Fibroblast of skin of abdomen (primary cell): ENCODE measurements at places on chromosomes 16 and 17.

GRCh38 chr17:29771546-29771945 lies 148.8 kb upstream of the CORO6 start:
- no peak for DNase-seq

- no peak for DNase-seq
Measured at GRCh38 chr16:50269061-50269705, 2.8 kb downstream of the ADCY7 start.

GRCh38 chr17:10612957-10613744 lies 44.0 kb downstream of the MYH3 start:
- peak; percentile 95 for DNase-seq

DNA sequence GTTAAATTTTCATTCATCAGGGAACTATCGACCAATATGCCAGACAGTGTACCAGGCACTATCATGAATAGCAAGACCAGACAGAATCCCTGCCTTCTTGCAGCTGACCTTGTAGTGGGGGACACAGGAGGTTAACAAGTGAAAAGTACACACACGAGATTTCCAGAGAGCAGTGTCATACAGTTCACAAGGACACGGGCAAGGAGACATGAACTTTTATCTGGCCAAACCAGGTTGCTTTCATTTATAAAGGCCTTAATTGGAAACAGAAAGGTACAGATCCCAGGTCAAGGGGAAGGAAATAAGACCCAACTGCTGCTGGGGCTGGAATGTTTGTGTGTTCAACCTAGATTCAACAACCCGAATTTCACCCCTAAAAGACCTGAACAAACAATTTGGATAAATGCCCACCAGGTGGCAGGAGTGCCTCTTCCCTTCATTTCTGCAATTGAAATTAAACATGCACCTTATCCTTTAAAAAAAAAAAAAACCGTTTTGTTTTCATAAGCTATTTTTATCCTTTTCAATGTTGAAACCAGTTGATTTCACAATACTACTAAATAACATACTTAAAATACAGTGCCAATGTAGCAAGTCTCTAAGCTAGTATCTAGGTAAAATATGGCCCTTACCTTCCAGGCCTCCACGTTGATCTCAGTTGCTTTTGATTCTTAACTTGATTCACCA lies 65.9 kb downstream of the EMP2 start:
- peak; percentile 53 for DNase-seq

DNA sequence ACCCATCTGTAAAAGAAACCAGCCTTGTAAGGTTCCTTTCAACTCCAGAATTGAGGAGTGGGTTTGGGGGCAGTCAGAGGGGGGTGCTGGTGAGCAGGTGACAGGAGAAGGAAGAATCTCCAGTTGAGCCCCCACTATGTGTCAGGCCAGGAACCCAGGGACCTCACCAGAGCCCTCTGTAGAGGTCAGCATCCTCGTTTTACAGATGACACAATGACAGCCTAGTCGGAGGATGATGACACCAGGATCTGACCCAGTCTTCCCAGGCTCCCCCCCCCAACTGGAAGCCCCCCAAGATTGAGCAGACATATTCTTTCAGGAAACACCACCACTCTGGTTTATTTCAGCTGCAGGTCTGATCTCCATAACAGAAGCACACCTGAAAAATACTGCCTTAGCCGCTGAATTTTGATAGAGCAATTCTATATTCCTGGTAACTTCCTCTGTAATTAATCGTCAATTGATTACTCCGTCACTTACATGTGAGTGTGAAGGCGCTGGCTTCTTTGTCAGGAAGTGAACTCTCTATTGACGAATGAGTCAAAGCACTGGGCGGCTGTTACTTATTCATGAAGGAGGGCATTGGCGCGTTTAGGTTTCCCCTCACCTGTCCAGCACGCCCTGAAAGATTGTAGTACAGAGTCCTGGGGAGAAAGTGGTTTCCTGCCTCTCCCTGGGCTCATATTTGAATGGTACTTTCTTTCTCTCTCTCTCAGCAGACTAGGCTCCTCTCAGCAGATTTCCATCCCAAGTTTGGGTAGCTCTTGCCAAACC lies 21.2 kb downstream of the SOCS3 start:
- no peak for DNase-seq

GRCh38 chr16:84471316-84471715 lies 33.1 kb downstream of the MEAK7 start:
- DNase-seq, result no peak

DNA sequence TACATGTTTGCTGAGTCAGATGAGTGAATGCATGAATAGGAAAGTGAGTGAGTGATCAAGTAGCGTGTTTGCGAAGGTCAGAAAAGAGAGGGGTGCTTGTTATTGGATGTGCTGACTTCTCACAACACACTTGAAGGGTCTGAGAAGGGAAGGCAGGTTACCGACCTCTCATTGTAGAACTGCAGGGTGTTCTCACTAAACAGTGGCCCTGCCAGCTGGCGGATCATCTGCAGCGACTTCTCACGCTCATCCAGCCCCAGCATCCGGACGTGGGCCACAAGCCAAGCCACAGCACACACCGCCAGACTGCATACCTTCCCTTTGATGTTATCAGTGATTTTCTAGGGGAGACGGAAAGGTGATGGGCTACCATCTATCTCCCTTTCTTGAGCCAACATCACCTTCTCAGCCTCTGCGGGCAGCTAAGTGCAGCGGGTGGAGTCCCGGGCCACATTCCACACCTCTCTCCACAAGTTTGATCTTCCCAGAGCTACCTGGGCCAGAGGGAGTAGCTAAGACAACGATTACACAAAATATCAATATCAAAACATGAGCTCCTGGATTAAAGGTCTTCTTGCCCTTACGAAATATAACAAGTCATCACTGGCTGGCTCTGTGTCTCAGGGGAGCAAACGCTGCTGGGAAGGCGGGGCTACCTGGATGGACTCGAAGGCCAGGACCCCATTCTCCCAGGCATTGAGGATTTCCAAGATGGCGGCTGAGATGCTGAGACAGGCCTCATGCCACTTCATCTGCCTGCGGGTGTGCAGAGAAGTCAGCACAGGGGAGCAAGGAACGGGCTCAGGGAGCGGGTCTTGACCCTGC lies 11.0 kb downstream of the CSF3 start:
- DNase-seq, result no peak

DNA sequence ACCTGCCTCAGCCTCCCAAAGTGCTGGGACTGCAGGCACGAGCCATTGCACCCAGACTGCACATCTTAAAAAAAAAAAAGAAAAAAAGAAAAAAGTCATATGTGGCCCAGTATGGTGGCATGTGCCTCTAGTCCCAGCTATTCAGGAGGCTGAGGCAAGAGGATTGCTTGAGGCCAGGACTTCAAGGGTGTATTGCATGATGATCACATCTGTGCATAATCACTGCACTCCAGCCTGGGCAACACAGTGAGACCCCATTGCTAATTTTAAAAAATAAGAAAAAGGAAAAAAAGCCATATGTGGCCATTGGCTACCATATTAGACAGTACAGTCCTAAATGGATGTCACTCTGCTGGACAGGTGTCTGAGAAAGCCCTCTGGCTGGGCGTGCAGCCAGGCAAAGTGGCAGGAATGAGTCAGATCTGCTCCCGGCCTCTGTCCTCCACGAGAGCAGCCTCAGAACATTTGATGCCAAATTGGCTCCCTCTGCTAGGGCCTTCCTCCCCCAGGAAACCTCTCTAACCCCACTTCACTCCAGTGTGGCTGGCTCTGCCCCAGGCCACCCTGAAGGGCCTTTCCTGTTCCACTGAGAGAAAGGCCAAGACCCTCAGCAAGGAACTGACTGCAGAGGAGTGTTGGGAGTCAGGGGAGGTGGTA lies 14.7 kb downstream of the CA7 start:
- peak; percentile 33 for DNase-seq

GRCh38 chr17:16942141-16943031 lies 29.5 kb downstream of the TNFRSF13B start:
- DNase-seq, result no peak

DNA sequence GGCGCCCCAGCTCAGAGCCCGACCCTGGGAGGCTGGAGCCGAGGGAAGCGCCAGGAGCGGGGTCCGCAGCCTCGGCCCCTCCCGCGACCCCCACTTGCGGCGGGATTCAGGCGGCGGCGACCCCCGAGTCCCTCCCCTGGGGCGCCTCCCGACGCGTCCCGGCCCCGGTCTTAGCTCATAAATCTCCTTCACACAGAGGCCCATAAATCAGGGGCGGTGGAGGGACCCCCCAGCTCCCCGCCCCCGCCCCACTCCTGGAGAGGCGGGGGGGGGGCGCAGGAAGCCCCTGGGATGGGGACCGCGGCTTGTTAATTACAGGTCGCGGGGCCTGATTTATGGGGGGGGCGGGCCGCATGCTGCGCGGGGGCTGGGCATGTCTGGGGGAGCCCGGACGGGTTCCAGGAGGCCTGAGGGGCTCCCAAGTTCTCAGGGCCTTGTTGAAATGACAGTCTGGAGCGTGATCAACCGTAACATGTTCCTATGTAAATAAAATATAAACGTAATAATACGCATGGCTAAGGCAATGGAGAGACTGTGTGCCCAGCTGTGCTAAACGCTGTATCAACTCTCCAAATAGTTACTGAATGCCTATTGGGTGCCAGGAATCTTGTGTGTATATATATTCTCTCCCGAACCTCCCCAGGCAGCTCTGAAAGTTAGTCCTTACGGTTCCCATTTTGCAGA lies 10.0 kb upstream of the BHLHA9 start:
- no peak for DNase-seq

- DNase-seq, result no peak
Measured at GRCh38 chr16:17037499-17037898, 433.3 kb downstream of the XYLT1 start.

GRCh38 chr16:65745-66144 lies 6.7 kb downstream of the RHBDF1 start:
- peak; percentile 65 for DNase-seq

DNA sequence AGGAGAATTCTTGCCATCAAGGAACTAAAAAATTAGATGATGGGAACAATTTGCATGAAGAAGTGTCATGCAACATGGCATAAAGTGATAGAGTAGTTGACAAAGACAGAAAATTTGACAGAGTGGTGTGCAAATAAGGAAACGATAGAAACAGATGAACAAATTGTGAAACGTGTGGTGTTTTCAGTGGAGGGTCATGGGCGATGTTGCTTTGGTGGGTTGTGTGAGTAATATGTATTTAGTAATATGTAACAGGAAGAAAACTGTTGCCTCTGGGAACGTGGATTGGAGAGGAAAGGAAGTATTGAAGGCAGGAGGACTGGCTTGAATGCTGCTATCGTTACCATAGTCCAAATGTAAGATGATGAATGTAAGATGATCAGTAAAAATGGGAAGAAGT lies 3.6 kb downstream of the COX10 start:
- no peak for DNase-seq

GRCh38 chr16:29644973-29645693 lies 17.9 kb upstream of the SPN start:
- no peak for DNase-seq

GRCh38 chr16:24328835-24329452 lies 72.8 kb downstream of the CACNG3 start:
- no peak for DNase-seq

- DNase-seq, result no peak
Measured at GRCh38 chr17:38460716-38461630, 32.7 kb downstream of the ARHGAP23 start.

DNA sequence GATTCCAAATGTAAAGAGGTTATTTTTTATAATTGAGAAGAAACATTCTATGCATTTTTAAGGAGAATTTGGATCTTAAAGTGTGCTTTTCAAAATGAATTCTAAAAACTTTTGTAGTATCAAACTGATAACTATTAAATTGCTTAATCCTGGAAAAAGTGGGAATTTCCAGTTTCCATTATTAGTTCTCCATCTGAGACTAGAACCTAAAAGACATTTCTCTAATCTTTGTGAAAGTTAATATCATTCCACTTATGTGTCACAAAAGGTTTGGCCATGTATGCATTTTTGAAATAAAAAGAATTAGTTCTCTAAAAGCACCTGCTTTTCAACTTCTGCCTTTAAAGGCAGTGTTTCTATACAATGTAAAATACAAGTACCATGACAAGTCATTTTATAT lies 155.0 kb downstream of the BCAS3 start:
- DNase-seq, result no peak

DNA sequence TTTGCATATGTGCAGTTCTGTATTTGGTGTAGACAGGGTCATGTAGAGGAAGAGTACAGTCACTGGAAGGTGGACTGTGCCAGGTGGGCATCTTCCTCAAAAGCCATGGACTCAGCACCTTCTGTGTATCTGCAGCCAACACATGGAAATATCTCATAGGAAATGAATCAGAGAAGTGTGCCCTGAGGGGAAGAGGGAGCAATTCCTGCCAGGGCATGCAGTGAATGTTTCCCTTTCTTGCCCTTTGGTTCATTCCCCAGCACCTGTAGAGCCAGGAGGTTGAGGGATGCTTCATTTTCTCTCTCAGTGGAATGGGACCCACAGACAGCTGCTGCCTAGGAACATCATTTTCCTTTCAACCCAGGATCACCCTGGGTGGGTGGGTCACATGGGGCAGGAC lies 146.1 kb upstream of the HSBP1 start:
- DNase-seq, result no peak

- DNase-seq, result peak; percentile 16
Measured at GRCh38 chr17:81865733-81866439, 5.3 kb downstream of the ARHGDIA start.

DNA sequence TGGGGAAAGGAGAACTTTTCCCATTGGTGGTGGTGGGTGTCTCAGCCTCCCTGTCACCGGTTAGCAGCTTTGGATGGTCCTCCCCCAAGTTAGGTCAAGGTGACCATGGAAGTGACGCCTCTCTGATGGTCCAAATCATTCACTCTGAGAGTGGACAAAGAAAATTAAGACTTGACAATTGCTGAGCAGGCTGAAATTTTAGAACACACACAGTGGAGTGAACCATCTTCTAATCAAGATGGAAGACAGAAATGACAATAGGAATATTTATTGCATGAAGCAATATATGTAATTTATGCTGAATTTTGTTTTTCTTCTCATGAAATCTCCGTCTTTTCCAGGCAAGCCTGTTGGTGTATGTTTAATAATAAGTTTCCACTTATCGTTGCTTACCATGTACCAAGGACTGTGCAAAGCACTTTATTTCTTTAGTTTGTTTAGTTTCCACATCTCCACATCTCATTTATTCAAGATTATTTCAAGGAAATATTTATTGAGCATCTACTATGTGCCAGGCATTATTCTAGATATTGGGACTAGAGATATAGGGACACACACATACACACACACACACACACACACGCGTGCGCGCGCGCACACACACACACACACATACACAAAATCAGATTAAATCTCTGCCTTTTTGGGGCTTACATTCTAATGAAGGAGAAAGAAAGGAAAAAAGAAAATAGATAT lies 44.0 kb upstream of the TAC4 start:
- no peak for DNase-seq

DNA sequence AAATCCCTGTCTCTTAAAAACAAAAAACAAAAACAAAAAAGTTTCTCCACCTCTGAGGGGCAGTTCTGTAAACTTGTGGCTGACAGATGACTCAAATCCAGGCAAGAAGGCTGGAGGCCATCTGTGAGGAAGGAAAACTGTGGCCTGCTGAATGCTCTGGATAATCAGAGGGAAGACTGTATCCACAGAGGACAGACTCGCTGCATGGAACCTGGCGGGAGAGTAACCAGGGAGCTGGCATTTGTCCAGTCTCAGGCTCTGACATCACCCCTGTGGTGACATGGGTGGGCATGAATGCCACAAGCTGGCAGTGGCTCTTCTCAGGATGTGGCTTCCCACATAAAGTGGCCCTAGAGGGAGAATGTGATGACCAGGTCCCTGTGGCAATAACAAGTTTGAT lies 2.8 kb upstream of the KSR1 start:
- no peak for DNase-seq

GRCh38 chr17:83100220-83100852 lies 20.9 kb downstream of the METRNL start:
- DNase-seq, result no peak

- no peak for DNase-seq
Measured at GRCh38 chr16:10228779-10229178, 46.6 kb upstream of the GRIN2A start.

- DNase-seq, result peak; percentile 90
Measured at GRCh38 chr16:89922884-89923639, at the start of gene TUBB3. TSS of gene TUBB3 (plus strand) at chr16:89923342. CDS start at chr16:89923402, 60 bp downstream.
